ENCODE measurements at places on chromosomes 12 and 14.
A peak's percentile ranks its signal among the peaks of the same experiment; 100 is the strongest.

DNA sequence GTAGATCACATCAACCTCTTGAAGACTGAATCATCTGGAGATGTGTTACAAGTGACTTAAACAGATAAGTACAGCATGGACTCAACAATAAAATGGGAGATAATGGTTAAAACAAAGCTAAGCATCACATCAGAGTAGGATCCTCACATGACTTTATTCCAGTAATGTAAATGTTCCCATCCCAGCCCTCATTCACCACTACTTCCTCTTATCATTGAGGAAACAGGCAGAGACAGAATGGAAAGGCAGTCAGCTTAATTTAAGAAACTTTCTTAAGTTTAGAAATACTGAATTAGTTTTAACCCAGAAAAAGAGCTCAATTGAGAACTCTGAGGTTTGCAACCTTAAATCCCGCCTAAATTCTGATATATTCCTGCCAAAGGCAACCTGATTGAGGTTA, 1.2 kb upstream of the ALG10 start:
- no peak for DNase-seq

- peak; percentile 50 for DNase-seq
Measured at GRCh38 chr12:122423258-122424165, 1.0 kb upstream of the CLIP1 start.

DNA sequence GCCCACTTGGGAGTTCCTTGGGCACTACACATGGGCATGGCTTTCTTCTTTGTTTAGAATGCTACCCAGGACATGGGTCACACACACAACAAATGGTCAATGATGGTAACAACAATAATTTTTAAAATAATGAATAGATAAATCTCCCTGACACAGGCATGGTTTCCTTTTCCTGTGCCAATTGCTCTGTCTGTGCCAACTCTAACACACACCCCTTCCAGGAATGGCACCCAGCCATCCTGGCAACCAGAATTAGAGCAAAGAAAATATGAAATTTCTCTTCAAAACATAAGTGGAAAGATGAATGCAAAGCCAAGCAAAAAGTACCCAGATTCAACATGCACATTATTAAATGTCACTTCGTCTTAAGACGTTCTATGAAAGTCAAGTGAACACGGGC, 104.9 kb upstream of the SOX5 start:
- DNase-seq, result no peak

DNA sequence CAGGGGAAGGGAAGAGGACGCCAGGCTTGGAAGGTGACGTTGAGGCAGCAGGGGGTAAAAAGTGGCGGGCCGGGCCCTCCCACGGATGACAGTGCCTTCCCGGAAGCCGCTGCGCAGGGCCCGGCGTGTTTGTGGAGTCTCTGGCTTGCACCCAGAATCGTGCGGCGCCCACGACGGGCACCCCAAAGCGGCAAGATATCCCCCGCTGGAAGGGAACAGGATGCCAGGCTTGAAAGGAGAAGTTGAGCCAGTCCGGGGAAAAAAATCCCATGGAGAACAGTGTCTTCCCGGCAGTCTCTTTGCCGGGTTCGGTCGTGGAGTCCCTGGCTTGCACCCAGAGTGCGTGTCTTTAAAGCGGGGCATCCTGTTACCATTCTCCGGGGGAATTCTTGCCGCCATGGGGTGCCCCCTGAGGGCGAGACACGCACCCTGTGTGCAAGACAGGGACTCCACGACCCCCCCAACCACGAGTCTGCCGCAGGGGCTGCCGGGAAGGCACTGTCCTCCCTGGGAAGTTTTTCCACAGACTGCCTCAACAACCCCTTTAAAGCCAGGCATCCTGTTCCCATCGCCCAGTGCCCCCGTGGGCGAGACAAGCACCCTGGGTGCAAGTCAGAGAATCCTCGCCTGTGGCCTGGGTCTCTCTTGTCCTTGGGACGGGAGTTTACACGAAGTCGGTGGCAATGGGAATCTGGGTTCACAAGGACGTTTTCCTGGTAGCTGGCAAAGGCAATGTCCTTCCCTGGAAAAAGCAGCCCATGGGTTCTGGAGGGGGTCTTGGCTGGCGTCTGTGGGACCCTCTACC, 156.1 kb upstream of the ALG10B start:
- DNase-seq, result no peak

GRCh38 chr12:113196990-113197389, 11.5 kb downstream of the RITA1 start:
- peak; percentile 54 for DNase-seq

- no peak for DNase-seq
Measured at GRCh38 chr14:22845103-22845394, 8.7 kb downstream of the MMP14 start.

GRCh38 chr14:99831903-99832685, 38.9 kb downstream of the EML1 start:
- DNase-seq, result no peak

- DNase-seq, result no peak
Measured at GRCh38 chr12:96218989-96219678, 25.0 kb downstream of the ELK3 start.

- no peak for DNase-seq
Measured at GRCh38 chr12:27280412-27280811, 36.3 kb downstream of the STK38L start.

- DNase-seq, result peak; percentile 20
Measured at GRCh38 chr14:35818346-35819115, 7.6 kb upstream of the BRMS1L start.

GRCh38 chr14:75344411-75344810, 65.8 kb downstream of the FOS start:
- DNase-seq, result no peak

DNA sequence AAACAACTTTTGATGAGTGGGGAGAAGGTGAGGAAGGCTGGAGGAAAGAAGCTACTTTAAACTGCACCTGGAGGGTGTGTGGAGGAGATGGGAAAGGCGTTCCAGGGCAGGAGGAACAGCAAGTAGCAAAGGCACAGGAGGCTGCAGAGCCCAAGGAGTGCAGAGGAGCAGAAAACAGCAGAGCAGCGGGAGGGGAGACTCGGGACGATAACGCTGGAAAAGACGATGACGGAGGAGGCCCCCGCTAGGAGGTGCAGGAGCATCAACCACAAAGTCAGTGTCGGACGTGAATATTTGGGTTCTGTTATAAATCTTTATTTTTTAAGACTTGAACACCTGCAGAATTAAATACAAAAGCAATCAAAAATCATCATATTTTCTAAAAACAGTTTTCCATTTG, 44.9 kb downstream of the LGMN start:
- no peak for DNase-seq

- no peak for DNase-seq
Measured at GRCh38 chr14:71242237-71242748, 335.0 kb downstream of the PCNX1 start.

- no peak for DNase-seq
Measured at GRCh38 chr14:73333031-73333430, 95.7 kb downstream of the PAPLN start.

GRCh38 chr14:68363466-68363842, 429.4 kb downstream of the ZFP36L1 start:
- DNase-seq, result no peak

GRCh38 chr14:56304456-56304855, 186.2 kb downstream of the PELI2 start:
- DNase-seq, result no peak

GRCh38 chr12:125280482-125281377, 215.5 kb downstream of the AACS start:
- no peak for DNase-seq

DNA sequence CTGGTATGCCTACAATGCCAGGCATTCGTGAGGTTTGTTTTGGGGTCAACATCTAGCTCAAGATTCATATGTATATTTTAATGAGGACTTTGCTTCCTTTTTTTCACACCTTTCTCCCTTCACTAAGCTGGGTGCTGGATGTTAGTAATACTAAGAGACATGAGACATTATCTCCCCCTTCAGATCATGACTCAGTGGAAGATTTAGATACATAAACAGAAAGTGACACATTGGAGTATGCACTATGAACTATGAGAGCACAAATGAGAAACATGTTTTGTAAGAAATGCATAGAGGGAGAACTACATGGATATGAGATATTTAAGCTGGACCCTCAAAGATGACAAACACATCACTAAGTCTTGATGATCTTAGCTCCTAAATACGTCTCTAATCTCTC, 286.3 kb downstream of the RPAP3 start:
- no peak for DNase-seq

GRCh38 chr12:130608132-130608531, 108.0 kb downstream of the RIMBP2 start:
- no peak for DNase-seq

DNA sequence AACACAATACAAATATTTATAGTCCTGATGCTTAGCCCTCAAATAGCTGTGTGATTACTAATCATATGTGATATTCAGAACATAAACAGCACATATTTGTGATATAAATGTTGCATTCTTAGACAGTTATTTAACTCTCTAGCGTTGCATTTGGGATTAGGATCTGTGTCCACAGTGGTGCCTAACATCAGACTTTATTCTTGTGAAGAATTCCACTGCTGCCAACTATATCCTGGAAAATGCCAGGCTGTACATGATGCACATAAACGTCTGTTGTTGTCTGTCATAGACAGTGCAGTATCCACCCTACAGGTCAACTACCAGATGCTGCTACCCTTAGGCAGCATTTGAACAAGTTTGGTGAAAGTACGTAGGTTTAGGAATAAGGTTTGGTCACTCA, 39.0 kb downstream of the SLC38A4 start:
- peak; percentile 47 for DNase-seq

GRCh38 chr12:132308853-132309595, 20.4 kb downstream of the GALNT9 start:
- DNase-seq, result no peak

DNA sequence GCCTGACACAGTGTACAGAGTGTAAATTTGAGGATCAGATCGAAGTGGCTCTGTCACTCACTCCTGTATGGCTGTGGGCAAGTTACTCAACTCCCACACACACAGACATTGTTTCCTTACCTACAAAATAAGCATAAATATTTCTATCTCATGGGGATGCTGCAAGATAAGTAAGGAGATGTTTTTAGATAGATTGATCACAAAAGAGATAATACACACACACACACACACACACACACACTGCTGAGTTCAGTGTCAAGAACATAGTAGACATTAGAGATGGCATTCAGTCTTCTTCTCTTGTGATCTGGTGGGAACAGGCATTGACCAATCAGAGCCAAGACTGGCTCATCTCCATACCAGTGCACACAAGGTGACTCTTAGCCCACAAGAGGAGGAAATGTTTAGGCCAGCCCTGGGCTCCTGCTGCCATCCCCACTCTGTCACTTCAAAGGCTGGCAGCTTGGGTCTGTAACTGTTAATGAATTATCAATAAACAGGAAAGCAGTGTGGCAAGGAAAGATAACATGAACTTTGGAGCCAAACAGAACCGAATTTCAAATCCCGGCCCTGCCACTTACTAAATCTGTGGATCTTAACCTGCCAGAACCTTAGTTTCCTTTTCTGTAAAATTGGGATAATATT, 3.4 kb upstream of the RNASE8 start:
- DNase-seq, result no peak

DNA sequence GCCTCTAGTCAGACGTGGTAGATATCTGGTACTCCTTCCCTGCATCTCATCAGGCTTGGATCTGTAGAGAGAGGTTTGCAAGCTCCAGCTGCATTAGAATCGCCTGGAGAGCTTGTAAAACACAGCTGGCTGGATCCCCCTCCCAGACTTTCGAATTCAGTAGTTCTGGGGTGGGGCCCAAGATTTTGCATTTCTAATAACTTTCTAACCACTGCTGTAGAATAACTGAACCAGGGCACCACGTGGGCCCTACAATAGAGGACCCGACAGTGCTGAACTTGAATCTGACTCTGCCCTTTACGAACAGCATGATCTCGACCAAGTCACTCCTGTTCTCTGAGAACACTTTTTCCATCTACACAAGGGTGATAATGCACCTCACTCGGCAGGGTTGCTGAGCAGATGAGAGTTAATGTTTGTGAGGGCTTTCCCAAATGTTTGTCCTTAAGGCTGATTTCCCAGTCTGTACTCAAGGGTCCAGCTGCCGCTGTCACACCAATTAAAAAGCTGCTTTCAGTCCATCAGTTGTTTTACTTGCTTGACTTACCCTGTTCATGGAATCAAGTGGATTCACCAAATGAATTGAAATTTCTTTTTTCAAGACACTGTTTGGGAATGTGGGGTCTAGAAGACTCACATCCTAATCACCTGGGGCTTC, 86.6 kb upstream of the SLC24A4 start:
- no peak for DNase-seq

DNA sequence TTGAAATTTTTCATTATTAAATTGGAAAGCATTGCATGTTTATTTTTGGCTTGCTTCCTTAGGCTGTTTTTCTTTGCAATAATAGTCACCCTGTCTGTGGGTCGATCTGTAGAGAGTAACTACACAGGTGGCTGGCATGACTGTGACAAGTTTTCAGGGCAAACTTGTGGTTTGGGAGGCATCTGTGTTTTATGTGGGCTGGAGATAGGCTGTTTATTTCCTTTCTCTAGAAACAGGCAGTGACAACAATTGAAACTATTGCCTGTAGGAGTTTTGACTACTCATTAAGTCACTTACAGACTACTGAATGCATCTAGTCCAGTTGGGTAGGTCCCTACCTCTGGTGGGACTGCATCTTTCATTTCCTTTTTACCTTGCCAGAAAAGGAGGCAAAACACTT, 155.6 kb downstream of the DYRK2 start:
- DNase-seq, result no peak

- DNase-seq, result no peak
Measured at GRCh38 chr12:41510470-41510869, 322.4 kb downstream of the PDZRN4 start.

DNA sequence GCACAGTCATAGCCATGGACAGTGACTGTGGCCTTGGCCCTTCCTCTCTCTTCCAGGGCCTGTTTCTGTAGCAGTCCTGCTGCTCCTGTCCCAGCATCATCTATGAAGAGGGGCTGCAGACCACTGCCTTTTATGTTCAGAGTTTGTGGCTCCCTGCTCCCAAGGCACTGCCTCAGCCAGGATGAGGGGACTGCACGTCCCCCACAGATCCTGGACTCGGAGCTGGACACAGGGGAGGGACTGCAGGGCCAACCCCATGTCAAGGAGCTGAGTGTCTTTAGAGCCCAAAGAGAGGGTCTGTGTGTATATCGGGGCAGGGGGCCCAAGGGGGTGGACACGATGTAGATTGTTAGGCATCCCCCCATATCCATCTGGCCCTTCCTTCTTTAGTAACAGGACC, 60.6 kb upstream of the DIO3 start:
- peak; percentile 12 for DNase-seq

- no peak for DNase-seq
Measured at GRCh38 chr12:94182986-94183707, 34.8 kb downstream of the PLXNC1 start.

DNA sequence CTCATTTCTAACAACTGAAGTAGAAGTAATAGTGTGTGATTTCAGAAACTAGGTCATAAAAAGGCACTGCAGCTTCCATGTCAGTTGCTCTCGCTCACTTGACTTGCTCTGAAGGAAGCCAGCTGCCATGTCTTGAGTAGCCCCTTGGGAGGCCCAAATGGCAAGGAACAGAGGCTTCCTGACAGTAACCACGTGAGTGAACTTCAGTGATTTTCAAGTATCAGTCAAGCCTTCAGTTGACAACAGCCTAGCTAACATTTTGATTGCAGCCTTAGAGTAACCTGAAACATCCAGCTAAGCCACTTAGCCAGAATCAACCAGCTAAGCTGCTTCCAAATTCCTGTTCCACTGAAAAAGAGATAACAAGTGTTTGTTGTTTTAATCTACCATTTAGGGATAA, 26.7 kb downstream of the TOGARAM1 start:
- DNase-seq, result no peak

- DNase-seq, result no peak
Measured at GRCh38 chr12:56143217-56143616, 9.2 kb upstream of the MYL6B start.

GRCh38 chr14:53924753-53925152, 31.9 kb downstream of the BMP4 start:
- peak; percentile 76 for DNase-seq

Data from SJSA1 (cell line).